ENCODE measurements at places on chromosomes 16 and 17.
A peak's percentile ranks its signal among the peaks of the same experiment; 100 is the strongest.

- DNase-seq, result no peak
Measured at GRCh38 chr16:24538756-24539294, 541 bp upstream of the RBBP6 start.

GRCh38 chr16:31277659-31278260 lies 18.0 kb downstream of the ITGAM start:
- no peak for DNase-seq

GRCh38 chr17:79594271-79594670 lies 16.6 kb downstream of the RBFOX3 start:
- DNase-seq, result no peak

GRCh38 chr16:74107795-74108610 lies 188.6 kb upstream of the PSMD7 start:
- peak; percentile 10 for DNase-seq

- DNase-seq, result no peak
Measured at GRCh38 chr17:80894726-80895125, 96.9 kb upstream of the CHMP6 start.

DNA sequence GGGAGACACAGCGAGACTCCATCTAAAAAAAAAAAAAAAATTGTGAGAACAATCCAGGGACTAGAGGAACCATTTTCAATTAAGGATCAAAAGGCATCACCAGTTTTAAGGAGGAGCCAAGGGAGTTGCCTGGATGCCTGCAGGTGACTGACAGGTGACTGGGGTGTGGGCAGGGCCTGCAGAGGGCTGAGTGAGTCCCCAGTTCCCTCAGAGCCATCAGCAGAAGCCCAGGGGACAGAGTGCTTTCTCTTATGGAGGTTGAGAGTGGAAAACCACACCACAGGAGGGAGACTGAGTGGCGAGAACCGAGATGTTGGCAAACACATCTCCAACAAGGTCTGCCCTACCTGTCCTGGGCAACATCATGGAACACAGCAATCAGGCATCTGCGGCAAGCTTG lies 27.1 kb upstream of the CREBBP start:
- no peak for DNase-seq

- DNase-seq, result no peak
Measured at GRCh38 chr17:61317779-61318178, 81.9 kb upstream of the TBX2 start.

GRCh38 chr16:75754141-75754540 lies 27.9 kb upstream of the CPHXL start:
- no peak for DNase-seq

DNA sequence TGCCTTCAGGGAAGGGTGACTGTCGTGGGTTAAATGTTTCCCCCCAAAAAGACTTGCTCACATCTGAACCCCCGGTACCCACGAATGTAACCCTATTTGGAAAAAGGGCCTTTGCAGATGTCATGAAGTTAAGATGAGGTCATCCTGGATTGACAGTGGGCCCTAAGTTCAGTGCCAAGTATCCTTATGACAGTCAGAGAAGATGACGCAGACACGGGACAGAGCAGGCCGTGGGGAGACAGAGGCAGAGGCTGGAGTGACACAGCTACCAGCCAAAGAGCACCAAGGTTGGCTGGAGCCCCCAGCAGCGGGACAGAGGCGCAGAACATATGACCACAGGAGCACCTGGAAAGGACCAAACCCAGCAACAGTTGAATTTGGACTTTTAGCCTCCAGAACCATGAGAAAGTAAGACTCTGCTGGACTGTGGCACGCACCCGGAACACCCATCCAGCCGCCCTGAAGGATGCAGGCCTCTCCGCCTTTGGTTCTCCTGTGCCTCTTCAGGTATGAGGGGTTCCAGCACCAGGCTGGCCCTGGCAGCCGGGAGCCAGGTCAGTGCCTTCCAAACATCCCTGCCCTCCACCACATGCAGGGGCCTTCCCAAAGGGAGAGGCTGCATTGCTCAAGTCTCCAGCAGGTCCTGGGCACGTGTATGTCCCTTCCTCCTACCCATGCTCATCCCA lies 104.0 kb downstream of the FOXL1 start:
- no peak for DNase-seq

DNA sequence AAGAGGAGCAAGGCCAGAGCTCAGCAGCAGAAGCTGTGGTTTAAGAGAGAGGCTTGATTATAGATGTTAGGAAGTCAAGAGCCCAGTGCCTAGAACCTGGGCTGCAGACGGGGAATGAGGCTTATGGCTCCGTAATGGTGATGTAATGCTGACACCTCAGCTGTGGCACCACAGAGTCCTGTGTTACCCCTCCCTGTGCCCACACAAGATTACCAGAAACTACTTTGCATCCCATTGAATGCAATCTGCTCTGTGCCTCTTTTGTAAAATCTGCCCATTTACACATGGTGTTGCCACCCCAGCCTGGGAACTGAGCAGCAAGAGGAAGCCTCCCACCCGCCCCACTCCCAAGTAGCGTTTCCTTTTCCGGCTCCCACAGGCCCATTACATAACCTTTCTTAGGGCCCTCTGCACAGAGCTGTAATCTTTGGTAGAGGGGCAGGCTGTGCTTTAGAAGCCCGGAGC lies 57.0 kb downstream of the PITPNC1 start:
- DNase-seq, result peak; percentile 27

DNA sequence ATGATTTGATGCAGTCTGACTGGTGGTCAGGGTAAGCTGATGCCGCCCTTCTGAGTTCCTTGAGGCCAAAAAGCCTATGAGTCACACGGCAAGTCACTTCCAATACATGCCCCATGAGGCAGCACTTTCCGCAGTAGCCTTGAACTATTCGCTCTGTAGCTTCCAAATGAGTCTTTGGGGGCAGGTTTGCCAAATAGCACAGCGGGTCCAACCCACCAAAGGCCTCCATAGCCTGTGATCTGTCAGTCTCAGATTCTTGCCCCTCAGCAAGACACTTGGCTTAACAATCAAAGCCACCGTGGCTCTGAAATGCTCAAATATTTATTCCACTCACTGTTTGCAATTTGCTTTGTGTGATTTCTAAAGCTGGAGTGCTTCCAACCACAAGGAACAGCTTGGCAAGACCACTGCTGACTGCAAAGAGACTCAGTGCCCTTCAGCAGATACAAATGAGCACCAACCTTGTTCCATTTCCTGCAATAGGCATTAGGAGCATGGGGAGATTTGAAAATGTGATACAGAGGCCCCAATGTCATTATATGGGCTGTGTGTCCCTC lies 45.4 kb downstream of the CLEC19A start:
- DNase-seq, result no peak

GRCh38 chr17:81735264-81736102 lies 23.4 kb downstream of the SLC25A10 start:
- no peak for DNase-seq

- DNase-seq, result no peak
Measured at GRCh38 chr16:84268291-84269040, 26.2 kb upstream of the WFDC1 start.

- DNase-seq, result no peak
Measured at GRCh38 chr16:67165121-67166078, 855 bp downstream of the HSF4 start.

DNA sequence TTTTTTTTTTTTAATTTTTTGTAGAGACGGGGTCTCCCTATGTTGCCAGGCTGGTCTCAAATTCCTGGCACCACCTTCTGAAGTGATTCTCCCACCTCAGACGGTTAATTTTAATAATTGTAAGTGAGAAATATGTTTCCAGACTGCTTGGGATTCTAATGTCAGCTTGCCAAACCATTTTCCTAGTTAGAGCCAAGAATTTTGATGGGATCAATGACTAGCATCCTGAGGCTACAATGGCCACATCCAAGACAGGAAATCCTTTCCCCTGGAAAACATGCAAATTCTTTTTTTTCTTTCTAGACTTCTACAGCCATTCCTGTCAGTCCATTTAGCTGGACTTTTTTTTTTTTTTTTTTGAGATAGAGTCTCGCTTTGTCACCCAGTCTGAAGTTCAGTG lies 32.6 kb downstream of the IGF2BP1 start:
- no peak for DNase-seq

DNA sequence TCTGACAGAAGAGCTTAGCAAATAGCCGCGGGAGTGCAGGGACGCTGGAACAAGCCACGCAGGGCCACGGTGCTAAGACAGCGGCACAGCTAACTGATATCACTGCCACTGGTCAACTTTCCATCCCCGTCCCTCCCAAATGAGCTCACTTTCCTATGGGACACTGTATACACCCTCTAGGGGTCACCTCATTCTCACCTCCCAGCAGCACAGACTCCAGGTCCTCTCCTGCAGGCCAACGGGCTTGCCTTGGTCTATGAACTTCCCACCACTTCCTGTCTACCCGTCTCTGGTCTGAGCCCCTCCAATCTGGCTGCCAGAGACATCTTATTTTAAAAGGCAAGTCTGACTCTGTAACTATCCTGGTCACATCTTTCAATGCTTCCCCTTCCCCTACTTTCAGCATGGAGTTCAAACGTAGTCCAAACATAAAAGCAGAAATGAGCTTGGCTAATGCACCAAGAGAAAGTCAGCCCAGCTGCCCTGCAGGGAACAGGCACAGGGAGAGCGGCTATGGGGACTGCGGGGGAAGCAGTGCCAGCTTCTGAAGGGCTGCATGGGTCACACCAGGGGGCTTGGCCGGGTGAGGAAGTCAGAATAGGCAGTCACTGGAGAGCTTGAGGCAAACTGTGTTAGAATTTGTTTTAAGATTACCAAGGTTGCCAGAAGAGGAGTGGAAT lies 26.3 kb upstream of the SLC38A8 start:
- DNase-seq, result no peak

GRCh38 chr17:51166987-51167931 lies 1.0 kb downstream of the NME2 start:
- peak; percentile 79 for DNase-seq

GRCh38 chr16:23580391-23580790 lies 15.7 kb downstream of the NDUFAB1 start:
- no peak for DNase-seq

GRCh38 chr17:75393523-75394331 lies 11.8 kb downstream of the GRB2 start:
- peak; percentile 76 for DNase-seq

DNA sequence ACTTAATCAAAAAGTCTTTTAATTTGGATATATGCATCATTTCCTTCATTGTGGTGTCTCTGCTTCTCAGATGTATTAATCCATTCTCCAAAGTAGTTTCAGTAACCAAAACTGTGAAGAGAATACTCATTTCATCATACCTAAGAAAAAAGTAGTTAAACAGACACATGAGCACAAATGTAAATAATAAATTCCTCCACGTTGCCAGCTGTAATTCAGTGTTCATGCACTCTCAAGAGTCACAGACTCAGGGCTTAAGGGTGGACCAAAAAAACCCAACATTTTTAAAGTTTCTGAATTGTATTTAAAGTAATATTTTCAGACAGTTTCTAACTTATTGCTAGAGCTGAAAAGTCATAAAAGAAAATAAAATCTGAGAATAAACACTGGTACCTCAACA lies 19.0 kb downstream of the POLG2 start:
- DNase-seq, result no peak

- DNase-seq, result no peak
Measured at GRCh38 chr17:11551442-11551841, 46.8 kb upstream of the DNAH9 start.

DNA sequence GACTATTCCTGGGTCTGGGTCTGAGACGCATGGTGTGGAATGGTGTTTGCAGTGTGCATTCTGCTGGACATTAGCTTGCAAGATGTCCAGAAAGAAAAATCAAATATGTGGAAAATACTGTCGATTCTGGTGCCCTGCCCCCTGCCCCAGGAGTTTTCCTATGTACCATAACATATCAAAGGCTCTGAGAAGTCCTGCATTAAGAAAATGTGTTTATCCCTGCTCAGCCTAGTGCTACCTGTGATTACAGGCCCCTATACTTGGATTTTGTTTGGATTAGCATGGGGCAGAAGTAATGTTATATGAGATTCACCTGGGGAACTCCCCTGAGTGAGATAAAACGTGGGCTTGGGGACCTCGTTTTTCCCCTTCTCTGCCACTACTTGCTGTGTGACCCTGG lies 325.0 kb downstream of the CBLN1 start:
- no peak for DNase-seq

GRCh38 chr16:88826070-88826840 lies 14.5 kb upstream of the APRT start:
- no peak for DNase-seq

DNA sequence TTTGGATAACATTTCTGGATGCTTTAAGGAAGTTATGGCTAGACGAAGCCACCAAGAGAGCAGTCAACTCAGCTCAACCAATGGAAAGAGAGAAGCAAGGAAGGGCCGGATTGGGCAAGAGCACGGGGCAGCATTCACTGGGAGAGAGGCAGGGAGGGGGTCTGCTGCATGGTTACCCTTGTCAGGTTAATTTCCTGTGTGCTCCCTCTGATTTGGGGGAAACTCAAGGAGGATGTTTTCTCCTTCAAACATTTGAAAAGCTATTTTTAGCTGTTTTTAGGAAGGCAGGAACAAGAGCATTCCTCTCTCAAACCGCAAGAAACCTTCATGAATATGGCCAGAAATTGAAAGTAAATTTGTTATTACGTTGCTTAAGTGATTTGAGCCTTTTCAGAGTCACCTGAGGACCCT lies 118.5 kb upstream of the ZFHX3 start:
- DNase-seq, result no peak

DNA sequence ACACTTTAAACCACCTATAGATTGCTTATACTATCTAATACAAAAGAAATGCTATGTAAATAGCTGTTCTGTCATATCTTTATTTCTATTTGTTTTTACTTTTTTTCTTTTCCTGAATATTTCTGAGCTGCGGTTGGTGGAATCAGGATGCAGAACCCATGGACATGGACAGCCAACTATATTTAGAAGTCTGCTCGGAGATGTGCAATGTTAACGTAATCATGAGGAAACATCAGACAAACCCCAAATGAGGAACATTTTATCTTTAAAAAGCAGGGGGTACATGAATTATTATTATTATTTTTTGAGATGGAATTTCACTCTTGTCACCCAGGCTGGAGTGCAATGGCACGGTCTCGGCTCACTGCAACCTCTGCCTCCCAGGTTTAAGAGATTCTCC lies 31.4 kb upstream of the GHDC start:
- no peak for DNase-seq
